ENCODE measurements at places on chromosomes 7 and 10. TPM values are rescaled to one million over a fixed set of nuclear protein-coding genes. Genes with fewer than 3 reads are reported as not detected.

The PLEKHS1 gene
- 6.1 TPM for total RNA-seq

The GRK5 gene
- total RNA-seq, result 4.7 TPM

DNA sequence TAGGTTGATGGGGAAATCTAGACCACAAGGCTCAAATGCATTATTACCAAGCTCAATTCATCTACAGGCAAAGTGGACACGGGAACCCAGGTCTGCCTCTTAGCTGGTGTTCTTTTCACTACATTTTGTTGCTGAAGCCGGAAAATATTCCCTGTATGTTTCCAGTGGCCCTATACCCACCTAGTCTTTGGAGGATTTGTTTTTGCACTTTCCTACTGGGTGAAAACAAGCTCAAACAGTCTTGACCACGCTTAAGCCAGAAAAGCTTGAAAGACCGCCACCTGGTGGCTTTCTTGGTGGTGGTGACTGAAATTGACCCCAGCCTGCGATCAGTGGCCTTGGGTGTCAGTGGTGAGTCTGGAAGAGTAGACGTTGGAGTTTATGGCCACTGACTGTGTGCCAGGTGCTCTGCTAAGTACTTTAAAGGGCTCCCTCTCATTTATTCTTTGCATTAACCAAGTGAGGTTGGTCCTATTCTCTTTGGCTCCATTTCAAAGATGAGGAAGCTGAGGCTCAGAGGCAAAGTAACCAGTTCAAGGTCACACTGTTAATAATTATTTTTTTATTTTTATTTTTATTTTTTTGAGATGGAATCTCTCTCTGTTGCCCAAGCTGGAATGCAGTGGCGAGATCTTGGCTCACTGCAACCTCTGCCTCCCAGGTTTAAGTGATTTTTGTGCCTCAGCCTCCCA, 11.1 kb upstream of the CRTAC1 start:
- peak; percentile 47 for DNase-seq

DNA sequence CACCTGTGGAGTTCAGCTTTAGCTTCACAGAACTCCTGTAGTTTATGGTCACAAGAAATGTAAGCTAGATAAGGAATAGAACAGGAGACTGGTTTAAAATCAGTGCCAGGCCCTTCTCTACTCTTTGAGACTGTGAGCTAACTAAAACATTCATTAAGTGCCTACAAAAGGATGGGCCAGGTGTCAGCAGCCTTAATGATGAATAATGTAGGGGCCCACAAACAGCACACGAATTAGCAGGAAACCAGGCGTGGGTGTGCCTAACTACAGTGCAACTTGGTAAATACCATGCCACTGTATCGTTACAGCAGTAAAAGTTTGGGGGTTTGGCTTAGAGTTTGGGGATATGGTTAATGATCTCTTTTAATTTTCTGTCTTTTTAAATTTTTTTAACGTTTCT, 6.1 kb upstream of the ABLIM1 start:
- DNase-seq, result no peak
